ENCODE measurements at places on chromosomes 5 and 9.

DNA sequence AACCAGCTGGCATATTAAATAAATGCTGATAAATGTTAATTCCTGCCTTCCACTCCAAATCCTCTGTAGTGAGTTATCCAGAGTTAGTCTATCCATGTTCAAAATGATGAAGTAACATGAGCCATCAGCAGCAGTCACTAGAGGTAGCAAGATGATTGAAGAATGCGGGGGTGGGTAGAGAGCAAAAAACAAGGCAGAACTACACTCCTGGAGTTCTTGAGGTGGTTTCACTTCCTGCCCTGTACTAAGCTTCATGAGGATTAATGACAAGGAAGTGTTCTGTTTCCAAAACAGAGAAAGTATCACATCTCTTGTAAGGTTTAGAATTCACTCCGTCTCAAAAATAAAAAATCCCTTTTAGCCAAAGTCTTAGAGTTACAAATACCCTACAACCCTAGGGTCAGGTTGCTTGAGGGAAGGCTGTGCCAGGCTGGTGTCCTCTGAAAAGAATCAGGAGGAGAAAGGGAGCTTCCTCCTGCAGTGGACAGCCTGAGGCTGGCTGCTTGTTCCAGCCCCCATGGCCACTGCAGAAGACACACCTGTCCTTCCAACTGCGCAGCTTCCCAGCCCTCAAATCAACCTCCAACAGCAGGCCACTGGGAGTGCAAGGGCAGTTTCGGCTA lies 180.2 kb downstream of the DENND1A start:
- DNase-seq = no peak

- DNase-seq = no peak
Observed at GRCh38 chr9:70802758-70803436, 318.5 kb downstream of the TRPM3 start.

DNA sequence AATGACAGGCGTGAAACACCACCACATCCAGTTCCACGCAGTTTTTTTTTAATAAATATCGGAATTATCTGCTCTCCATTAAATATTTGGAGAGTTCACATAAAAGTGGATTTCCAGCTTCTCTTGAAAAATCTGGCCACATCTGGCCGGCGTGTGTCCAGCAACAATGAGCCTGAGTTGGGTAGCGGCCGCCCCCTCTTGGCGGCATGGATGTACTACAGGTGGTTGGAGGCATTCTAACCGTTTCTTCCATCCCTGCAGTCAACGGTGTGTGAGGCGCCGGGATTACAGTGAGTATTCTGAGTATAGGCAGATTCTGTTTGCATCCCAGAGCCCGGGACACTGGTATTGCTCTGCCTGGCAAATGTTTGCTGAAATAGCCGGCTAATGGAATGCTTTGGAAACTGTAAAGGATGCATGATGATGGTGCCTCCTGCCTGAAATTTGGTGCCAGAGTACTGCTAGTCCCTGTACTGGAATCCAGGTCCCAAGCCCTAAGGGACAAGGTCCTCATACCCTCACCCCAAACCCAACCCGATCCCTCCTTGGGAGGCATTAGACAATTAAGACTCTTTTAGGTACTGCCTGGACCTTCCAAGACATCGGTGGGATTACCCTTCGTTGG lies 13.6 kb upstream of the GM2A start:
- peak; percentile 79 for DNase-seq

- DNase-seq = peak; percentile 31
Observed at GRCh38 chr9:69865986-69866385, 45.4 kb downstream of the CFAP95 start.

- no peak for DNase-seq
Observed at GRCh38 chr9:133119103-133119845, 1.8 kb downstream of the RALGDS start.

GRCh38 chr5:71932131-71932654 lies 175.1 kb upstream of the MAP1B start:
- DNase-seq = peak; percentile 36

DNA sequence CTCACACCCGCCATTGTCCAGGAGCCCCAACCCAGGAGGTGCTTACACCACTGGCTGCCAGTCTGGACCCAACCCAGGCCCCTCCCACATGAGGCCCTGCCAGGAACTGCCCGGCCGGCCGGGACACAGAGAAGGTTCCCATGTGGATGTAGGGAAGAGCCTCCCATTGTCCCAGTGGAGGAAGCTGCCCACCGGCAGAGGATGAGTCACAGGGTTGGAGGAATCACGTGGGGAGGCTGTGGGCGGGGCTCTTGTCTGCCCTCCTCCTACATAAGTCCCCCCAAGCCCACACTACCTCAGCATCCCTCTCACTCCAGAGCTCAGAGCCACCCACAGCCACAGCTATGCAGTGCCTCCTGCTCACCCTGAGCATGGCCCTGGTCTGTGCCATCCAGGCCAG lies 26.1 kb downstream of the PAEP start:
- no peak for DNase-seq

DNA sequence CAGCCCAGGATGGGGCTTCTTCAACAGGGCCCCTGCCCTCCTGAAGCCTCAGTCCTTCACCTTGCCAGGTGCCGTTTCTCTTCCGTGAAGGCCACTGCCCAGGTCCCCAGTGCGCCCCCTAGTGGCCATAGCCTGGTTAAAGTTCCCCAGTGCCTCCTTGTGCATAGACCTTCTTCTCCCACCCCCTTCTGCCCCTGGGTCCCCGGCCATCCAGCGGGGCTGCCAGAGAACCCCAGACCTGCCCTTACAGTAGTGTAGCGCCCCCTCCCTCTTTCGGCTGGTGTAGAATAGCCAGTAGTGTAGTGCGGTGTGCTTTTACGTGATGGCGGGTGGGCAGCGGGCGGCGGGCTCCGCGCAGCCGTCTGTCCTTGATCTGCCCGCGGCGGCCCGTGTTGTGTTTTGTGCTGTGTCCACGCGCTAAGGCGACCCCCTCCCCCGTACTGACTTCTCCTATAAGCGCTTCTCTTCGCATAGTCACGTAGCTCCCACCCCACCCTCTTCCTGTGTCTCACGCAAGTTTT lies 23.6 kb downstream of the PCDHGC5 start:
- DNase-seq = peak; percentile 70

- DNase-seq = no peak
Observed at GRCh38 chr9:27864644-27865438, 291.6 kb upstream of the C9orf72 start.

GRCh38 chr9:5554254-5554653 lies 43.9 kb downstream of the PDCD1LG2 start:
- DNase-seq = no peak

GRCh38 chr9:100880284-100880683 lies 148.2 kb upstream of the PLPPR1 start:
- DNase-seq = no peak

DNA sequence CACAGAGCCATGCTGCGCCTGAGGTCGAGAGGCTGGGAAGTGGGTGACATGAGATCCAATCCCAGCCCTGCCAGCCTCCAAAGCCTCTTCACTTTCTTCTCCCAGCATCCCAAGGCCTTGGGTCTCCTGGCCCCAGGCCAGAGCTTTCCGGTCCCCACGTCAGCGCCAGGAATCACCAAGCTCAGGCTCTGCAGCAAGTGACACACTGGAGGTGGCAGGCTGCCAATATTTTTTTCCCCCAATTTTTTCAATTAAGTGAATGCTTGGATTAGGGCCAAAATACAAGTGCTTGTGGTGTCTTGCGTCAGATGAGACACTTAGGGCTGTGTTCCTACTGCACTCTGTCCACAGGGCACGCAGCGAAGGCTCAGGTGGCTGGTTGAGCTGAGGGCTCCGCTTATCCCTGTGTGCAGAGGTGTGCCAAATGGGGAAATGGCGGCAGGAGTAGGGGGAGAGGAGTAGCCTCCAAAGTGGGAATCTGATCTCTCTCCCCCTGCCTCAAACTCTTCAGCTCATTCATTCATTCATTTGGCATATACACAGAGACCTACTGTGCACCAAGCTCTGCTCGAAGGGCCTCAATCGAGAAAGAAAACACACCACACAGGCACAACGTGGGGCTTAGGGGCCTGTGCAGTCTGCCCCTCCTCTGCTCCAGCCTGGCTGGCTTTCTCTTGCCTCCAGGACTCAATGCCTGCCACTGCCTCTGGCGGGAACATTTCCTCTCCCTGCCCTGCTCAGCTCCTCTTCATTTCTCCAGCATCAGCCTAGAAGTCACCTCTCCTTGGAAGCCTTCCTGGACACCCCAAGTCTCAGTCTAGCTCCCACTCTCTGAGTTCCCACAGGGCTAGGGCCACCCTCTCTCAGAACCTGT lies 16.6 kb downstream of the SH3PXD2B start:
- peak; percentile 82 for DNase-seq
